ENCODE measurements at places on chromosomes 7 and 10.

DNA sequence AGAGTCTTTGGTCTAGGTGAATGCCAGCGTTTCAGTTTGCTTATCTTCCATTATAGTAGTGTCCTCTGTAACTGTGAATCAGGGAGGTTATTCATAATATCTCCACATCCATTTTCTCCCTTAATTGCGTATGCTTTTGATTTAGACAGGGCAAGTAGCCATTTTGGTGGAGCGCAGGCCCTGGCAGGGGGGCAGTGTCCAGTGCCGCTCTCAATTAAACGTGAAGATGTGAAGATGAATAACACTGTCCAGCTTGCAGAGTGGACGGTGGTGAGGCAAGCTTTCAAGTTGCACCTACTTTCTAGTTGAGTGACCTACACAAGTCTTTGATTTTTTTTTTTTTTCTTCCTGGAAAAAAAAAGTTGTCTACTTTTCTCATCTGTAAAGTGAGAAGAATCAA is 4.5 kb downstream of the TSPAN14 start:
- H3K27ac ChIP-seq = peak overlapping the region; percentile 89
- DNase-seq = no peak
- H3K4me3 ChIP-seq = peak overlapping the region; percentile 58
- no peaks in the 10 kb centered on the region for H3K27me3 ChIP-seq
- H3K4me1 ChIP-seq = peaks cover 61% of the 10 kb centered on the region

- H3K36me3 ChIP-seq = no peaks in the 10 kb centered on the region
- H3K4me1 ChIP-seq = peaks cover 7% of the 10 kb centered on the region
- no peak for DNase-seq
- H3K27me3 ChIP-seq = peaks cover 12% of the 10 kb centered on the region
These were observed 20.6 kb upstream of the FAM180A start for GRCh38 chr7:135769005-135769802.

DNA sequence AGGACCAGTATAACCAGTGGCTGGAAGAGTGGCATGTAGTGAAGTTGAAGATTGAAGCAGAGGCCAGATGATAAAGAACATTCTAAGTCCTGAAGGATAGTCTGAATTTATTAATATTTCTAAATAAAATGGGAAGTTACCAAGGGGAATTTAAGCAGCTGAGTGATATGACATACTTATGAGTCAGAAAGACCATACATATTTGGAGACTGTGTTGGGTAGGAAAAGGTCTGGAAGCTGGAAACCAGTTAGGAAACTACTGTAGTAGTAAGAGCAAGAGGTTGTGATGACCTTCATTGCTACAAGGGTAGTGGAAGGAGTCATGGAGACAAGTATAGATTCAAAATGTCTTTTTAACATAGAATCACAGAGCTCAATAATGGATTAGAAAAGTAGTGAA is 752.3 kb downstream of the SUGCT start:
- peaks cover 14% of the 10 kb centered on the region for H3K4me1 ChIP-seq
- no peak for DNase-seq
- no peaks in the 10 kb centered on the region for H3K27me3 ChIP-seq
- H3K4me3 ChIP-seq = no peak overlapping the region

DNA sequence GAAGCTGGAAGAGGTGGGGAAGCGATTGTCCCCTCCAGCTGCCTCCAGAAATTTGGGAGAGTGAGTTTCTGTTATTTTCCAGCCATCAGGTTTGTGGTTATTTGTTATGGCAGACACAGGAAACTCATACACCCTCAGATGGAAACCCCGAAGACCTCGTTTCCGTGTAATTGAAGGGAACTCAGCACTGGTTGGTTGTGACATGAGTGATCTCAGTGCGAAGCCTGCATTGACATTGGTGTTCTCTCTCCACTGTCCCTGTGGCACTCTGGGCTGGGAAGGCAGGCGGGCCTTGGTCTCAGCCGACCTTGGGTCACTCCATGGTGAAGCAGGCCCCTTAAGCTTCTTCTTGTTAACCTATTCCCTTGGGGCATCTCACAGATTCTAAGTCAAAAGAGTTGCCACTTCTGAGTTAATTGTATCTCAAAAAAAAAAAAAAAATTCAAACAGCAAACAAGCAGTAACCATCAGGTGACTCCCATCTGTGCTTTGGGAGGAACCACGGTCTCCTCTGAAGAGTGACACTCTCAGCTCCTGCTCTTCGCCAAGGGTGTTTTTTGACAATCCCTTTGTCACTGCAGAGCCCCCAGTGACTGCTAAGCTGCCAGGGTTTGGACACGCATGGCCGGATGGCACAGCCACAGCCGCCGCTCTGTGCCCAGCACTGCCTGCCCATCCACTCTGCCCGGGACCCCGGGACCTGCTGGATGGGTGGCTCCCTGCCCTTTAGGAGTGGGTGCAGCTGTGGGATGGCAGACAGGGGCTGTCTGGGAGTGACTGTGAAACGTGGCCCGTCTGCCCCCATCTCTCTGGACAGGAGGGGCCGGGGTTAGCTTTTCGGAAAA is 233.6 kb downstream of the PRPF18 start:
- no peaks in the 10 kb centered on the region for H3K36me3 ChIP-seq
- no peak for DNase-seq
- H3K27me3 ChIP-seq = peaks cover 7% of the 10 kb centered on the region
- no peak overlapping the region for H3K27ac ChIP-seq

GRCh38 chr7:108062250-108063014 is 59.5 kb upstream of the LAMB1 start:
- no peaks in the 10 kb centered on the region for H3K36me3 ChIP-seq
- peak; percentile 27 for DNase-seq
- peaks cover 11% of the 10 kb centered on the region for H3K4me1 ChIP-seq
- no peaks in the 10 kb centered on the region for H3K27me3 ChIP-seq
- peak overlapping the region; percentile 27 for H3K27ac ChIP-seq

- H3K36me3 ChIP-seq = no peaks in the 10 kb centered on the region
- no peak overlapping the region for H3K4me3 ChIP-seq
These were observed 2.6 kb upstream of the GAD2 start for GRCh38 chr10:26214004-26214403.

GRCh38 chr7:99784007-99784406 is at the start of gene CYP3A4:
TSS of gene CYP3A4 (minus strand) at chr7:99784184. CDS start at chr7:99784081, 103 bp downstream.
- H3K4me1 ChIP-seq = peaks cover 16% of the 10 kb centered on the region
- H3K4me3 ChIP-seq = no peak within 1 kb of the TSS
- H3K27me3 ChIP-seq = no peaks in the 10 kb centered on the region
- no peak within 1 kb of the TSS for H3K27ac ChIP-seq

- no peaks in the 10 kb centered on the region for H3K27me3 ChIP-seq
- no peak overlapping the region for H3K27ac ChIP-seq
- no peak overlapping the region for H3K4me3 ChIP-seq
- peak; percentile 18 for DNase-seq
- no peaks in the 10 kb centered on the region for H3K36me3 ChIP-seq
- H3K4me1 ChIP-seq = no peaks in the 10 kb centered on the region
These were observed 31.2 kb downstream of the TOMM7 start for GRCh38 chr7:22791204-22792158.

- no peak overlapping the region for H3K4me3 ChIP-seq
- H3K4me1 ChIP-seq = peaks cover 11% of the 10 kb centered on the region
- DNase-seq = peak; percentile 60
- peaks cover 6% of the 10 kb centered on the region for H3K36me3 ChIP-seq
- no peak overlapping the region for H3K27ac ChIP-seq
These were observed 37.0 kb downstream of the GPR22 start for GRCh38 chr7:107506674-107507339.

GRCh38 chr10:83990126-83990525 is 149.2 kb upstream of the GHITM start:
- H3K36me3 ChIP-seq = no peaks in the 10 kb centered on the region
- H3K27me3 ChIP-seq = no peaks in the 10 kb centered on the region
- no peak overlapping the region for H3K27ac ChIP-seq
- H3K4me1 ChIP-seq = no peaks in the 10 kb centered on the region
- DNase-seq = no peak

GRCh38 chr10:34731885-34732701 is 83.0 kb downstream of the PARD3 start:
- H3K4me3 ChIP-seq = peak overlapping the region; percentile 36
- peaks cover 30% of the 10 kb centered on the region for H3K4me1 ChIP-seq
- peak overlapping the region; percentile 86 for H3K27ac ChIP-seq
- peaks cover 5% of the 10 kb centered on the region for H3K36me3 ChIP-seq
- peak; percentile 87 for DNase-seq

- no peak overlapping the region for H3K27ac ChIP-seq
- H3K4me1 ChIP-seq = no peaks in the 10 kb centered on the region
These were observed 23.4 kb downstream of the CAMK2G start for GRCh38 chr10:73850863-73851461.

DNA sequence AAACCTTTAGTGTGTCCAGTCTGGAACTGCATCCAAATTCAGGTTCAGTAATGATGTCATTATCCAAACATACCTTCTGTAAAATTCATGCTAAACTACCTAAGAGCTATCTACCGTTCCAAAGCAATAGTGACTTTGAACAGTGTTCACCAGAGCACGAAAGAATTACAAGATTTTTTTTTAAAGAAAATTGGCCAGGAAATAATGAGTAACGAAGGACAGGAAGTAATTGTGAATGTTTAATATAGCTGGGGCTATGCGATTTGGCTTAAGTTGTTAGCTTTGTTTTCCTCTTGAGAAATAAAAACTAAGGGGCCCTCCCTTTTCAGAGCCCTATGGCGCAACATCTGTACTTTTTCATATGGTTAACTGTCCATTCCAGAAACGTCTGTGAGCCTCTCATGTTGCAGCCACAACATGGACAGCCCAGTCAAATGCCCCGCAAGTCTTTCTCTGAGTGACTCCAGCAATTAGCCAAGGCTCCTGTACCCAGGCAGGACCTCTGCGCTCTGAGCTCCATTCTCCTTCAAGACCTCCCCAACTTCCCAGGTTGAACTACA is 694 bp upstream of the FAS start:
- peaks cover 10% of the 10 kb centered on the region for H3K36me3 ChIP-seq
- DNase-seq = peak; percentile 93
- peak overlapping the region; percentile 93 for H3K27ac ChIP-seq
- H3K4me3 ChIP-seq = peak overlapping the region; percentile 86
- H3K4me1 ChIP-seq = peaks cover 17% of the 10 kb centered on the region

DNA sequence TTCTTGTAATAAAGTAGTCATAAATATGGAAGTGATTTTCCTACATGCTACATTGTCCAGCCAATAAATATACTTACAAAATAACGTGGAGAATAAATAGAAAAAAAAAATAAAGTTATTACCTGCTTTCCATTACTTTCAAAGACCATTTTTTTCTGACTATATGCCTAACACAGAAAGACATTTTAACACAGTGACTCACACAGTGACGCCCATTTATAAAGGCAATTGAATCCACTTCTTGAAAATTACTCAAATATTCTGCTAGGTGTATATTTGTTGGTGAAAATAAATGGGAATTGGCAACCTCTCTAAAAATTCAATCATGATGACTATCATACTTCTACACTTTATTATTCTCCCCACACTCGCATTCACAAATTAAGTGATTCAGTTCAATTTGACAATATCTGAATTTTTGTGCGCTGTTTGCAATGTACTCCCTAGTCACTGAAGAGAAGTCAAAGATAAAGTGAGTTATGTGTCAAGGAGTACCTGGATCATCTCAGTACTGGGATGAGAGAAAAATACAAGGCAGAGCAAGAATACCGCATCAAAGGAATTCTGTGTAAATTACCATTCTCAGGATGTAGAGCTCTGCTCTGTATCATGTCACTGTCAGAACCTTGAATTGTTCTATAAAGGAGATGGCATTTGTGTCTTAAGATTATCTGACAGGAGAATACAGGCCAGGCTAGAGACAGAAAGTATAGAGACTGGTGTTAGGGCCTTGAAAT is 642.7 kb downstream of the IPMK start:
- peak; percentile 6 for DNase-seq
- H3K4me1 ChIP-seq = peaks cover 13% of the 10 kb centered on the region
- H3K36me3 ChIP-seq = no peaks in the 10 kb centered on the region
- no peak overlapping the region for H3K4me3 ChIP-seq

DNA sequence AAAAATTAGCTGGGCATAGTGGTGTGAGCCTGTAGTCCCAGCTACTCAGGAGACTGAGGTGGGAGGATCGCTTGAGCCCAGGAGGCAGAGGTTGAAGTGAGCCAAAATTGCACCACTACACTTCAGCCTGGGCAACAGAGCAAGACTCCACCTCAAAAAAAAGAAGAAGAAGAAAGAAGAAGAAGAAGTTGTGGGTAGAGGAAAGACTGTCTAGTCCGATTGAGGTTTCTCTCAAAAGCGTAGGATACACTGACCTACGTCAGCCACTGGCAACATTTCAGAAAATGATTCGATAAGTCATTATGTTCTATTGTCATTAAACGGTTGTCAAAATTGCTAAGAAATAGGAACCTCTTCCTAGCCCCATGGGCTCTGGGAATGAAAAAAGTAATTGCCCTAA is 22.3 kb upstream of the RHBDD2 start:
- H3K4me3 ChIP-seq = no peak overlapping the region
- H3K27me3 ChIP-seq = no peaks in the 10 kb centered on the region
- no peaks in the 10 kb centered on the region for H3K4me1 ChIP-seq

DNA sequence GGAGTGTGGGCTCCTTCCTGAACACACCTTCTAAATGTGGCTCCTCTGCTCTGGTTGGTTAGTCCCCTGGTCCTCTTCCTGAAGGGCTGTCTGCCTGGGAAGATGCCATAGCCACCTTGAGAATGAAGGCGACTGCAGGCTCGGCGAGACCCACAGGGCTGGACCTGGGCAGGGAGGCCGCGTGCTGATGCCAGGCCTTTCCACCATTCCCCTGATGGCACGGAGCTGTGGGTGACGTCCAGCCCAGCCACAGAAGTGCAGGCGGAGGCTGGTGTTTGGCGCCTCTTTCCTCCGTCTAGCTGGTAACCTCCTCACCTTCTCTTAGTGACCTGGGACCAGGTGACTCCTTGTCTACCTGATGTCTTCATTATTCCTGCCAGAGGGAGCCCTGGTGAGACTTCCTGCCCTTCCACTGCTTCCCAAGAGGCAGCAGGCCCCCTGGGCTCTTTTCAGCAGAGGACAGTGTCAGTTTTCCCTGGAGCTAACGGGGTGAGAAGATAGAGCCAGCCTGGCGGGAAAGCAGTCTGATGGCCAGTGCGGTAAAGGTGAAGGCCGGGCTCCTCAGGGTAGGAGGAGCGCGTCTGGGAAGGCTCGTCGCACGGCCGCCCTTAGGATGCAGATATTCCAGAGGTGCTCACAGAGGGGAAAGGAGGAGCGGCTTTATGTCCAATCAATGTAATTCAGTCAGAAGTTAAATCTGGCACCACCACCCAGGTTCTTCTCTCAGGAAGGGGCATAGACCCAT is 34.9 kb downstream of the GBX1 start:
- no peak overlapping the region for H3K4me3 ChIP-seq
- H3K27me3 ChIP-seq = no peaks in the 10 kb centered on the region
- DNase-seq = no peak
- no peak overlapping the region for H3K27ac ChIP-seq

Measured in MCF 10A (cell line).